ENCODE measurements at places on chromosomes 2 and 18. TPM values are rescaled to one million over a fixed set of nuclear protein-coding genes. Genes with fewer than 3 reads are reported as not detected.
A peak's percentile ranks its signal among the peaks of the same experiment; 100 is the strongest.

The ANKRD30B gene
- not detected for total RNA-seq

The PECR gene
- total RNA-seq, result 23.3 TPM

The ACTG2 gene
- total RNA-seq, result not detected

The LBX2 gene
- 0.63 TPM for total RNA-seq

The GPR35 gene
- 4.7 TPM for total RNA-seq

The DTNA gene
- not detected for total RNA-seq

The PPP1R1C gene
- not detected for total RNA-seq

The CCL20 gene
- 72.0 TPM for total RNA-seq

The LMAN2L gene
- 5.7 TPM for total RNA-seq

GRCh38 chr2:131132729-131133128 lies 27.6 kb downstream of the PLEKHB2 start:
- peaks cover 47% of the 10 kb centered on the region for H3K36me3 ChIP-seq
- H3K27ac ChIP-seq, result no peak overlapping the region
- no peaks in the 10 kb centered on the region for H3K27me3 ChIP-seq
- no peak overlapping the region for H3K4me3 ChIP-seq

- H3K36me3 ChIP-seq, result no peaks in the 10 kb centered on the region
- peaks cover 14% of the 10 kb centered on the region for H3K4me1 ChIP-seq
- DNase-seq, result no peak
Observed at GRCh38 chr2:143903172-143903856, 616.6 kb downstream of the ZEB2 start.

- no peak overlapping the region for H3K4me3 ChIP-seq
- H3K36me3 ChIP-seq, result peaks cover 1% of the 10 kb centered on the region
Observed at GRCh38 chr18:12907258-12907925, 23.4 kb upstream of the PTPN2 start.

DNA sequence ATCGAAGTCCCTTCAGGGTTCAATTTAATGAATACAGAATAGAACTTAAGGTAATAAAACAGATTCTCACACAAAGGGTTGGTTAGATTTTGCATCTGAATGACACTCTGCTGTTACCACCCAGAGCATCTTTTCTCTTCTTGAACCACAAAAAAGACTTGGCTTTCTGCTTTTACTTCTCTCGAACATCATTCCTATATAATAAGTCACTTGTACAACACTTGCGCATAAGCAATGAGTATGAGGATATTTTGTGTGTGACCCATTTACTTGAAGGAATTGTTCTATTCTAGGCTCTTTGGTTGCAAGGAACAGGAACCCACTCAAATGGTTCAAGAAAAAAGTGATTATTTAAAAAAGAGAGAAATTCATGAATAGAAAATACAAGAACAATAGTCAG lies 126.2 kb downstream of the NUP35 start:
- no peaks in the 10 kb centered on the region for H3K4me1 ChIP-seq
- H3K36me3 ChIP-seq, result no peaks in the 10 kb centered on the region
- H3K27ac ChIP-seq, result no peak overlapping the region
- H3K27me3 ChIP-seq, result peaks cover 2% of the 10 kb centered on the region

DNA sequence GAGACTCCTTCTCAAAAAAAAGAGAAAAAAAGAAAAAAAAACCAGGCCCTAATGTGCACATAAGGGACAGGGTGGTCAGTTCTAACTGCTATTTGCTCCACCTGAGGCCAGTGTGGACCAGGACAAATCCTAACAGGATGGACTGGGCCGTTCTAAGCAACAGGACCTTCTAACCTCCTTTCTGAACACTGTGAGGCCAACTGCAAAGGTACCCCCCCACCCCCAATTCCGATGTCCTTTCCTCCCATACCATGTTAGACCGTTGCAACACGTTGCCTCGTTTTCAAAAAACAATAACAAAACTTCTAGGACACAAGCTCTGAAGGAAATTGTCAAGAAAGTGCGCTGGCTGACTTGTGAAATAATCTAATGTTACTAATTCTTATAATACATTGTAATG lies 1.2 kb downstream of the THAP4 start:
- no peak for DNase-seq
- H3K36me3 ChIP-seq, result peaks cover 22% of the 10 kb centered on the region
- peak overlapping the region; percentile 56 for H3K27ac ChIP-seq

DNA sequence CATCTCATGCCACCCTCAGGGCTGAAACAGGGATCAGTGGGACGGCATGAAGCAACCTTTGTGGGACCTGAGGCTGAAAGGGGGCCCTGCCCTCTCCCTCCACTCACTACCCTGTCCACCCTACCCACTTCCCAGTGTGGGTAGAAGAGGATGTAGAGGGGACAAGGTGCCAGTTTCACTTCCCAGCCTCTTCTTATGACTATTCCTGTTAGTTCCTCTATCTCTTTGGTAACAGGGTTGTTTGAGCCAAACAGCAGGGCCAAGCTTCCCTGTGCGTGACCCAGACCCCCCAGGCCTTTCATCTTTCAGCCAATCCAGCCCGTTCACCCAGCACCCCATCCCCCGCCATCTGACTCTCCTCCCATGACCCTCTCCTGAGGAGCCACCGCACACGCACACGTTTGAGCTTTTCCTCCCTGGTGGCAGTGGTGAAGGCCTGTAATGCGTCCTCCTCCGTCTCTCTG lies 82.3 kb downstream of the STPG4 start:
- DNase-seq, result no peak
- H3K4me1 ChIP-seq, result peaks cover 27% of the 10 kb centered on the region
- peak overlapping the region; percentile 15 for H3K27ac ChIP-seq
- no peak overlapping the region for H3K4me3 ChIP-seq
- H3K36me3 ChIP-seq, result peaks cover 15% of the 10 kb centered on the region

GRCh38 chr18:48365965-48366364 lies 43.2 kb downstream of the ZBTB7C start:
- peaks cover 12% of the 10 kb centered on the region for H3K27me3 ChIP-seq
- no peaks in the 10 kb centered on the region for H3K36me3 ChIP-seq
- no peaks in the 10 kb centered on the region for H3K4me1 ChIP-seq
- H3K4me3 ChIP-seq, result no peak overlapping the region
- no peak for DNase-seq

DNA sequence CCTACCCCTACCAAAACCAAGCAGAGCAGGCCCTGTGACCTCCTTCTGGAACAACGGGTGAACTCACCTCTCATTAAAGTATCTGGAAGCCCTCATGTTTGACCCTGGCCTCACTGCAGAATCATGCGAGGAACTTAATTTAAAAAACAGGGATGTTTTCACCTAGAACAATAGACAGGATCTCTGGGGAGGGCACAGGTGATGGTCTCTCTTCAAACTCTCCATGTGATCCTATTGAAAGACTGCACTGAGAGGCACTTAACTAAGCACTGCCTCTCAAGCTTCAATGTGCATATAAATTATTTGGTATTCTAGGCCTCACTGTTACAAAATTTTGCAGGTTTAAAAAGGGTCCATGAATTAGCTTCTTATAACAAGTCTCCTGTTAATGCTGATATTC lies 7.5 kb downstream of the ZNF519 start:
- peak overlapping the region; percentile 47 for H3K27ac ChIP-seq
- no peaks in the 10 kb centered on the region for H3K27me3 ChIP-seq
- H3K4me1 ChIP-seq, result peaks cover 8% of the 10 kb centered on the region
- no peak for DNase-seq
- peaks cover 8% of the 10 kb centered on the region for H3K36me3 ChIP-seq

DNA sequence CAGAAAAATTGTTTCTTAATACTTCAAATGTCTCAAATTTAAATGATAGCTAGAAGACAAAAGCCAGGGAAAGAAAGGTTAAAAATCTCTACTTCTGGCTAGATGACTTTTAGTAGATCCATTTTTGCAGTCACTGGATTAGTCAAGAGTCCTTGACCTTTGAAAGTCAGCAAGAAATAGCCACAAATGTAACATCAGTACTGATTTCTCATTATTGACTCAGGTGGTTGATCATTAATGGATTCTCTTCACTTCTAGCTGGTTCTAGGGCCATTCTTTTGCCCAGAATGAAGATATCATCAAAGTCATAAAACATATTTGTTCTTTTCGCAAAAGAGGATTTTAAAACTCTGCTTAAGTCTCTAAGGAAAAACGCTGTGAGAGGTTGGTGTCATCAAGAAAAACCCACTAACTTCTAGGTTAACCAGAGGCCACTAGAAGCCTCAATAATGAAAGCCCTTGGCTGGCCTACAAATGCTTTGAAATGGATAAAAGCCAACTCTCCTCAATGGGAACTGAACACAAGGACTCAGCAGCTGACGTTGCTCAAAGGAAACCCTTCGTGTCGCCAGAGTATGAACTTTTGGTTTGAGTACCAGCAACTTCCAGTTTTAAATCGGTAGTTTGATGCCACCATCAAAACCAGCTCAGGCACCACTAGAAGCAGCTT lies 66.3 kb downstream of the IRS1 start:
- no peak overlapping the region for H3K4me3 ChIP-seq
- peaks cover 10% of the 10 kb centered on the region for H3K4me1 ChIP-seq
- peak overlapping the region; percentile 79 for H3K27ac ChIP-seq
- H3K36me3 ChIP-seq, result no peaks in the 10 kb centered on the region
- no peaks in the 10 kb centered on the region for H3K27me3 ChIP-seq

DNA sequence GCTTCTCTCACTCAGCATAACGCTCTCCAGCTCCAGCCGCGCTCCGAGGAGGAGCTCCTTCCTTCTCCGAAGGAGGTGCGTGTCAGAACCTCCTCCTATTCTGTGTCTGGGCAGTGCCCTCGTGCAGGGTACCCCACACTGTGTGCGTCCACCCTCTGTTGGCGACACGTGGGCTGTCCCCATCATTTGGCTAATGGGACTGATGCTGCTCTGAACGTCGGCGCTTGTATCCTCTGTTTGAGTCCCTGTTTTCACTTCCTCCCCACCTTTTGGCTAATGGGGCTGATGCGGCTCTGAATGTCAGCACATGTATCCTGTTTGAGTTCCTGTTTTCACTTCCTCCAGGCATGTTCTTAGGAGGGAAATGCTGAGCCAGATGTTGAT lies 22.2 kb downstream of the KCNG2 start:
- H3K4me1 ChIP-seq, result no peaks in the 10 kb centered on the region
- no peak overlapping the region for H3K4me3 ChIP-seq
- no peak overlapping the region for H3K27ac ChIP-seq
- peaks cover 3% of the 10 kb centered on the region for H3K27me3 ChIP-seq
- H3K36me3 ChIP-seq, result no peaks in the 10 kb centered on the region
- DNase-seq, result no peak

DNA sequence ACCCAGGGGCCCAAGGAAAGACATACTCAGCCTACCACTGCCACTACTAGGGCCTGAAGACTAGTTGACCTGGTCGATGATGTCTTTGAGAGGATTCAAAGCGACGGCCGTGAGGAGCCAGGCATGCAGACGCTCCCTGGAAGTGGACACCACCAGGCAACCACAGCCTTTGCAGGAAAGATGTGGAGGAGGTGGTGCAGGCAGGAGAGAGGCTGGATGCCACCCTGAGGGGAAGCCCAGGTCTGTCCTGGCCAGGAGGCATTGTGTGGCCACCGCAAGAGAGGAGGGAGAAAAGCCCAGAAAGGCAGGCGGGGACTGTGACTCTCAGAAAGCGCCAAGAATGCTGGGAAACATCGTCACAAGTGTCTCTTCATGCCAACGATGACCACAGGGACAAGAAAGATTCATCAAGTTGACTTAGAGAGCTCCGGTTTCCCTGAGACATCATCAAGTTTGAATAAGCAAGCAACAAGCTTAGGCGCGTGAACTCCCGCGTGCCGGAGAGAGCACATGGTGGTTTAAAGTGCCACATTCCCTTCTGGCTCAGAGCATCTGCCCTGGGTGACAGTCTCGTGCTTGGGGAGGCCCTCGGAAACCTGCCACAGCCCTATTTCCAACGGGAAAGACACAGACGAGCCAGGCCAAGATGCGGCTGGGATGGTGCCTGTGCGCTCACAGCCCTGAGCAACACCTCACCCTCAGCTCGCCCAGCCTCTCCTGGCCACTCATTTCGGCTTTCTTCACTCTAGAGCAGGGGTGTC lies 464.5 kb upstream of the SALL3 start:
- H3K4me1 ChIP-seq, result no peaks in the 10 kb centered on the region
- no peak overlapping the region for H3K4me3 ChIP-seq
- H3K27me3 ChIP-seq, result no peaks in the 10 kb centered on the region

DNA sequence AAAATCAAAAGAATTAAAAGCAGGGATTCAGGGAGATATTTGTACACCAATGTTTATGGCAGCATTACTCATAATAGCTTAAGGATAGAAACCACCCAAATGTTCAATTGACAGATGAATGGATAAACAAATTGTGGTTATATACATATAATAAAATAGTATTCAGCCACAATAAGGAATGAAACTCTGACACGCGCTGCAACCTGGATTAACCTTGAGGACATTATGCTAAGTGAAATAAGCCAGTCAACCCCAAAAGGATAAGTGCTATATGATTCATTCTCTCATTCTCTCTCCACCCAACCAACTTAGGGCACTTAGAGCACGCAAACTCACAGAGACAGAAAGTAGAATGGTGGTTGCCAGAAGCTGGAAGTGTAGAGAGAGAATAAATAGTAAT lies 216.8 kb upstream of the SLC14A2 start:
- H3K4me3 ChIP-seq, result no peak overlapping the region
- H3K36me3 ChIP-seq, result no peaks in the 10 kb centered on the region
- H3K27me3 ChIP-seq, result peaks cover 12% of the 10 kb centered on the region
- peaks cover 2% of the 10 kb centered on the region for H3K4me1 ChIP-seq
- H3K27ac ChIP-seq, result no peak overlapping the region
- no peak for DNase-seq

- no peak overlapping the region for H3K4me3 ChIP-seq
- no peak overlapping the region for H3K27ac ChIP-seq
- no peak for DNase-seq
- H3K36me3 ChIP-seq, result no peaks in the 10 kb centered on the region
Observed at GRCh38 chr2:233339427-233339826, 14.9 kb upstream of the DGKD start.

GRCh38 chr2:6957031-6957714 lies 40.0 kb downstream of the RNF144A start:
- DNase-seq, result no peak
- H3K27ac ChIP-seq, result no peak overlapping the region
- no peaks in the 10 kb centered on the region for H3K27me3 ChIP-seq
- H3K4me3 ChIP-seq, result no peak overlapping the region
- peaks cover 17% of the 10 kb centered on the region for H3K4me1 ChIP-seq

GRCh38 chr2:239963646-239964205 lies 61.4 kb downstream of the NDUFA10 start:
- DNase-seq, result no peak
- H3K27ac ChIP-seq, result no peak overlapping the region
- no peaks in the 10 kb centered on the region for H3K27me3 ChIP-seq
- peaks cover 27% of the 10 kb centered on the region for H3K36me3 ChIP-seq

- H3K27me3 ChIP-seq, result peaks cover 2% of the 10 kb centered on the region
- peak; percentile 51 for DNase-seq
- no peaks in the 10 kb centered on the region for H3K36me3 ChIP-seq
- peaks cover 7% of the 10 kb centered on the region for H3K4me1 ChIP-seq
- H3K4me3 ChIP-seq, result no peak overlapping the region
Observed at GRCh38 chr2:158953926-158954763, 14.3 kb upstream of the TANC1 start.

DNA sequence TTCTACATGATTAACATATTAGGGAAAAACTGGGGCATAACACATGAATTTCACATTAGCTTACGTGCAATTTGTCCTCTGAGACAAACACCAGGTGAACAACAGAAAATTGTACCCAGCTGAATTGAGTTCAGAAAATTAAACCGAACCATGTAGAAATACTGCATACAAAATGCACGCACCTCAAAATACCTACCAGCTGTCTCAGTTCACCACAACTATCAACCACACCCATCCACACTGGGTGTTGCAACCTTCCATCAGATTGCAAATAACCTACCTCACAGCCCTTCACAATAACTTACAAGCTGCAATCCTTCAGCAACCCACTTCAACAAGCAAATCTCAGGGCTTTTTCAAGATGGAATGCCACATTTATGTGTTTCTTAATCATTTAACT lies 55.9 kb downstream of the UNC50 start:
- H3K4me1 ChIP-seq, result peaks cover 67% of the 10 kb centered on the region
- peak overlapping the region; percentile 60 for H3K4me3 ChIP-seq
- no peaks in the 10 kb centered on the region for H3K27me3 ChIP-seq
- peak; percentile 74 for DNase-seq

All from activated CD4-positive, alpha-beta memory T cell treated with anti-CD3 and anti-CD28 coated beads for 36 hours (primary cell).